ENCODE measurements at places on chromosomes 11 and 22. TPM values are rescaled to one million over a fixed set of nuclear protein-coding genes. Genes with fewer than 3 reads are reported as not detected.

The LRRC56 gene
- 1.7 TPM for total RNA-seq

The MMP8 gene
- not detected for total RNA-seq

The CASP5 gene
- total RNA-seq, result not detected

The PATE2 gene
- not detected for total RNA-seq

DNA sequence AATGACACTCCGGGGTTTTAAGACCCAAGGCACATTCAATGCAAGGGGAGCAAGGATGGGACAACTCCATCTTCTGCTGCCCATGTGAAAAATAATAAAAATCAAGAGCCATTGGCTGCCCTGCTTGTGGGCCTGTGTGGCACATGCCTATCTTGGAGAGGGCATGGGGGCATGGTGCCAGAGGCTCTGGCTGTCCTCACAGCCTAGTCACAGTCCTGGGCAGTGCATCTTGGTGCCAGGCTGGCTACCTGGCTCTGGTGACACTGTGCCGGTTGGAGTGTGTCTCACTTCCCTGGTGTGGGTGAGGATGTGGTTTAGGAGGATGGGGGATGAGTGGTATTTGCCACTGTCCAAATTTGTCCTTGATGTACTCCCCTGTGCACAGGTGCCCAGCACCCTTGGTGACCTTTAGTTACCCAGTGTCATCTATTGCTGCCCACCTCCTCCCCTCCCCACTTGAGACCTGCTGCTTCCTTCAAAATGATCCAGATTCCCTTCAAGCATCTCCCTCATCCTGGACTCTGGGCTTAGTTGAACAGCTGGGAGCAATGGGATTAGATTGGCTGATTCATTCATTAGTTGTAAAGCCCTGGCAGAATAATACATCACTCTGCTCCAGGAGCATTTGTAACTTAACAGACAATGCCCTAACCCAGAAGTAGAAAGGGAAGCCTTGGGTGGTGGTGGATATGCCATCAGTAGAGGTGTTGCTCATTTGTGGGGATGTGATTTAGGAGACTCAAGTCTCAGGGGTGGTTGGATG lies 4.6 kb downstream of the TMEM86A start:
- no peaks in the 10 kb centered on the region for H3K36me3 ChIP-seq
- peaks cover 37% of the 10 kb centered on the region for H3K27me3 ChIP-seq
- H3K4me1 ChIP-seq, result peaks cover 18% of the 10 kb centered on the region
- no peak overlapping the region for H3K27ac ChIP-seq

GRCh38 chr11:71211631-71212030 lies 40.7 kb downstream of the SHANK2 start:
- H3K4me3 ChIP-seq, result no peak overlapping the region
- no peaks in the 10 kb centered on the region for H3K4me1 ChIP-seq
- H3K27ac ChIP-seq, result no peak overlapping the region

DNA sequence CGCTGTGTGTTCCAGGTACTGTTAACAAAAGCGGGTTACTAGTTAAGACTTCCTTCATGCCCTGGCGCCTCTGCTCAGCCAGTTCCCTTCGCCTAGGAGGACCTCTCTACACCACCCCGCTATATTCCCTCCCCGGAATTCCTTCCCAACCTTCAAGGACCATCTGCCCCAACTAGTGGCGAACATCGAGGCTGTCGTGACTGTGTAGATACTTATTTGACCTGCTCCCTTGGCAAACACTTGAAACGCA lies 450 bp upstream of the BCL2L13 start:
- H3K4me1 ChIP-seq, result peaks cover 27% of the 10 kb centered on the region
- no peaks in the 10 kb centered on the region for H3K27me3 ChIP-seq
- peaks cover 11% of the 10 kb centered on the region for H3K36me3 ChIP-seq
- no peak for DNase-seq
- H3K4me3 ChIP-seq, result peak overlapping the region; percentile 91

DNA sequence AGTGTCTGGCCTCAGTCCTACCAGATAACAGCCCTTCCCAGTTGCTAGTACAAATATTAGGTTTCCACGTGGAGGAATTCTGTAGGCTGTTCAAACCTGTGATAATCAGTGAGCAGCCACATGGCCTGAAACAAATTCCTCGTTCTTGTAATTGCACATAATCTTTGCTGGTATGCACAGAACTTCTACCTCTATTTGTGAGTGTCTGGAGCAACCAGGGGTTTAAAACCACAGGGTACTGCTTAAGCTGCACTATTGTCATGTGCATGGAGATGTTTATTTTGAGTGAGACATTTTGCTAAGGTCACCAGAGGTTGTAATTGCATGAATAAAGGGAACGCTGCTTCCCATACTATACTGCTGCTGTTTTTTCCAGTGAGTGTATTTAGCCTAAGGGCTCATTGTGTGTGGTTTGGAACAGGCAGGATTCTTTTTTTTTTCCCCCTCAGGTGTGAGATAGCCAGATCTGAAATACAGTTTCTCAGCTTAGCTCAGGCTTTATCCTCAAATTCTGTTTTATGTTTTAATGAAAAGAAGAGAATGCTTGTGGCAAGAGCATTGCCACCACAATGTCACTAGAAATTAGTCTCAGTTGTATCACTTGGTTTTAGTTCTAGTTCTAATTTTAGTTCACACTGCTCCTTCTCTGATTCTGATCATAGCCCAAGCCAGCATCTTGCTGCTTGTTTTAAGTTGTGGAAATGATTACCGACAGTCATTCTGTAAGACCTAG lies 60.5 kb downstream of the CYB5R2 start:
- no peaks in the 10 kb centered on the region for H3K27me3 ChIP-seq
- H3K4me1 ChIP-seq, result no peaks in the 10 kb centered on the region
- DNase-seq, result no peak
- no peaks in the 10 kb centered on the region for H3K36me3 ChIP-seq
- no peak overlapping the region for H3K4me3 ChIP-seq

DNA sequence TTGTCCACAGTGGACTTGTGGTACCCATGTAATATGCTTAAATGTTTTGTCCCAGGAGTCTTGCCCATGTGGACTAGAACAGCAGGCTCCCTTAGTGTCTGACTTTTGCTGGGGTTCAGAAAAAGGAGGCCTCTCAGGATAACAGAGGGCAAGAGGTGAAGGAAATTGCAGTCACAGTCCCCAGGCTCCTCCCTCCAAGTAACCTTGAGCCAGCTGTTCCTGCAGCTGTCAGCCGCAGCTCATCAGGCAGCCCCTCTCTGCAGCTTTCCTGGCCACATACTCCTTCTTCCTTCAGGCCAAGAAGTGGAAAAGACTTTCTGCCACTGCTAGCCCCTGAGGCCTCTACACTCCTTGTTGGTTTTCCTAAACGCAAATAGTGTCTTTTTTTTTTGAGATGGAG lies 6.3 kb upstream of the MYO18B start:
- H3K4me1 ChIP-seq, result peaks cover 62% of the 10 kb centered on the region
- DNase-seq, result no peak
- no peaks in the 10 kb centered on the region for H3K27me3 ChIP-seq
- H3K36me3 ChIP-seq, result peaks cover 49% of the 10 kb centered on the region
- peak overlapping the region; percentile 98 for H3K27ac ChIP-seq

- peaks cover 4% of the 10 kb centered on the region for H3K36me3 ChIP-seq
- no peak overlapping the region for H3K27ac ChIP-seq
- peak overlapping the region; percentile 100 for H3K4me3 ChIP-seq
- peaks cover 33% of the 10 kb centered on the region for H3K4me1 ChIP-seq
Observed at GRCh38 chr22:43956805-43957463, 1.7 kb downstream of the SAMM50 start.

GRCh38 chr22:20418211-20418788 lies 19.3 kb downstream of the SCARF2 start:
- no peaks in the 10 kb centered on the region for H3K36me3 ChIP-seq
- H3K27me3 ChIP-seq, result peaks cover 15% of the 10 kb centered on the region
- peak overlapping the region; percentile 51 for H3K4me3 ChIP-seq
- H3K4me1 ChIP-seq, result peaks cover 3% of the 10 kb centered on the region

Data from activated CD8-positive, alpha-beta memory T cell treated with anti-CD3 and anti-CD28 coated beads, Interleukin-2, amount 10 ng/mL, durations not matched to agents 7 days and 5 days (primary cell).